Muscle of leg (tissue), 16 donors: ENCODE measurements at places on chromosomes 6 and 20. TPM values are rescaled to one million over a fixed set of nuclear protein-coding genes. Genes with fewer than 3 reads are reported as not detected.
A peak's percentile ranks its signal among the peaks of the same experiment; 100 is the strongest.

PLN gene
- total RNA-seq, result 3.9 TPM

GRCh38 chr6:109332748-109333147 lies 49.5 kb downstream of the CD164 start:
- no peak for DNase-seq

- no peak for DNase-seq
Measured at GRCh38 chr20:61965606-61966491, 99.8 kb downstream of the TAF4 start.

GRCh38 chr6:63529498-63529897 lies 42.8 kb upstream of the LOC128125822 start:
- no peak for DNase-seq

NMBR gene
- total RNA-seq, result 0.09 TPM

DNA sequence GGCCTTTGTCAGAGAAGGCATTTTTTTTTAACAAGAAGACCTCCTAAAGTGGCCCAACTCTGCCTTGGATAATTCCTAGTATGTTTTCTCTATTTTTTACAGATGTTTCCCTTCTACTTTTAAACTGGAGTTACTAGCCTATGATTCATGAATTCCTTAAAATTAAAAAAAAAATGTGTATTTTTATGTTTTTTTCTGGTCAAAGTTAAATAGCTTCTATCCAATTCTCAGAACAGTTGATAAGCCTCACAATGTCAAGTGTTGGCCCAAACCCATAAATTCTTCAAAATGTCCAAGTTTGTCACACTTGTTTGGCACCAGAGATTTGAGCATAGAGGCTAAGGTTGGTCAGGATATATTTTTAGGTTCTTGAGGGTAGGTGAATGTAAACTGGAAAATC lies 64.0 kb downstream of the JAG1 start:
- DNase-seq, result no peak

GRCh38 chr20:57693670-57694329 lies 16.0 kb downstream of the PMEPA1 start:
- DNase-seq, result no peak

- DNase-seq, result peak; percentile 23
Measured at GRCh38 chr6:15962449-15962764, 166.5 kb upstream of the MYLIP start.

GABRR1 gene
- total RNA-seq, result 0.40 TPM

C6orf136 gene
- total RNA-seq, result 5.8 TPM

- DNase-seq, result no peak
Measured at GRCh38 chr6:53306819-53307347, 41.9 kb downstream of the ELOVL5 start.

NKX2-4 gene
- total RNA-seq, result not detected

GRCh38 chr6:47413752-47414422 lies 63.7 kb upstream of the CD2AP start:
- DNase-seq, result peak; percentile 86

DNA sequence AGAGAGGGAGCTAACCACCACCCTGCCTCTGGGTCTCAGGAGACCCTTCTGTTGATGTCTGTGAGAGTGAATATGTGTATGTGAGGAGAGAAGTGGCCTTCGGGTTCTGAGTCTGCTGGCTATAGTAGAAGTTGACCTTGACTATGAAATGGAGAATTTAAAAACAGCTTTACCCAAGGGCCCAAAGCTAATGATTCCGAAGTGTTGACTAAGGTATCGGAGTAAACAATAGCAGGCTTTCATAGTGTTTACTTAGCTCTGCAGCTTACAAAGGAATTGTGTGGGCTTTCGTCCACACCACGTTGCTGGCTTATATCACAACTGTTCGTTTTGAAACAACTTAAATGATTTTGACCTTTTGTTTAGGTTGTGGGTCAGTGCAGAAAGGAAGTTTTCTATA lies 126.5 kb upstream of the JAG1 start:
- no peak for DNase-seq

DNAH8 gene
- 2.2 TPM for total RNA-seq

GRCh38 chr6:49497304-49497703 lies 2.4 kb upstream of the GLYATL3 start:
- DNase-seq, result peak; percentile 5

DNA sequence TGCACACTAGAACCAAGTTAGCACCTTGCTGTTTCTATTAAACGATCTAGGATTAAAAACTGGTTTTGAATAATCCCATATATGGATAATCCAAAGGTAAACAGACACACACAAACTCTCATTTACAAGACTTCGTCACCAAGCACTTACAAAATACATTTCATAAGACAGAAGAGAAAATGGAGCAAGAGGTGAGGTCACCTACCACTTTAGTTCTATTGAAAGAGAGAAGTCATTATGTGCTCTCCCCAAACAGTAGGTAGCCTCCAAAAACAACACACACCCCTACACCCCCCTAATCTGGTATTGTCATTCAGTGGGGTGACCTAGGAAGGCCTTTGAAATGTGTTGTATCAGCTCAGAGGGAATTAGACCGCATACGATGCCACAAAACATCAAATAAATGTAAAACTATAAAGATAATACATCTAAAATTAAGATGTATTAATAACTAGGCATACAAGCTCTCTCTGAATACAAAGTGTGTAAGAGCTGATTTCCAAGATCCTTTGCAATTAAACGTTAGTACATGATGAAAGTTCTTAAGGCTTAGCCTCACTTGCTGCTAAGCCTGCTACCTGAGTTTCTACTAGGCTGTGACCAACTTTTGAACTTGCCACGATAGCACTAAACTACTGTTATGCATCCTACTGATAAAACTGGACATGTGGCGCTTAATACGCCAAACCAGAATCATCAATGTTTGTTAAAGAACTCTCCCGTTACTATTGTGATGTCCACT lies 1.6 kb downstream of the SRPK1 start:
- no peak for DNase-seq

ADAM33 gene
- total RNA-seq, result 52.8 TPM

DNA sequence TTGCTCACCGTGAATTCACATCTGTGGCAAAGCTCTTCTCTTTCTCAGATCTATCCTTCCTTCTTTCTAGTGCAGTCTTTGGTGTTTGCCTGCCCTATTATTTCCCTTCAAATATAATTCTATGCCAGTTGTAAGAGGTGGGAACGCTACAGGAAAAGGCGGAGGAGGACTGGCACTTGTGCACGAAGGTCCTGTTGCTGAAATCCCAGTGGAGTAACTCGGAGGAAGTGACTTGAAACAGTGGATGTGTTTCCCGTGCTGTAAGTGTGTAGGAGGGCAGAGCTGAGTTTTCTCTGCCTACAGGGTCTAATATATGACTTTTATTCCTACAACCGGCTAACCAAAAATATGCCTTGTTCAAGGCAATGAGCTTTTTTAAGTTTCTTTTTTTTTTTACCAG lies 754.8 kb downstream of the QKI start:
- DNase-seq, result no peak

GRCh38 chr20:16123623-16124022 lies 449.6 kb downstream of the KIF16B start:
- no peak for DNase-seq

DNA sequence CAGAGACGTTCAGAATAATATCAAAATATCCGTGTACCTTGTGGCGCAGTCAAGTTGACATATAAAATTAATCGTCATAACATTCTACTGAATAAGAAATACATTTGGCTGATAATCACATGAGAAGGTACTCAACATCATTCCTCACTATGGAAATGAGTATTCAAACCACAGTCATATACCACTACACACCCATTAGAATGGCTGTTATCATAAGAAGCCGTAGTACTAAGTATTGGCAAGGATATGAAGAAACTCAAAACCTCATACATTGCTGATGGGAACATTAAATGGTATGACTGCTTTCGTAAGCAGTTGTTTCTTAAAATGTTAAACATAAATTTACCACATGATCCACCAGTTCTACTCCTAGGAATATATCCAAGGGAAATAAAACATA lies 244.7 kb downstream of the CDKAL1 start:
- DNase-seq, result no peak

MROH8 gene
- total RNA-seq, result 4.5 TPM

DNA sequence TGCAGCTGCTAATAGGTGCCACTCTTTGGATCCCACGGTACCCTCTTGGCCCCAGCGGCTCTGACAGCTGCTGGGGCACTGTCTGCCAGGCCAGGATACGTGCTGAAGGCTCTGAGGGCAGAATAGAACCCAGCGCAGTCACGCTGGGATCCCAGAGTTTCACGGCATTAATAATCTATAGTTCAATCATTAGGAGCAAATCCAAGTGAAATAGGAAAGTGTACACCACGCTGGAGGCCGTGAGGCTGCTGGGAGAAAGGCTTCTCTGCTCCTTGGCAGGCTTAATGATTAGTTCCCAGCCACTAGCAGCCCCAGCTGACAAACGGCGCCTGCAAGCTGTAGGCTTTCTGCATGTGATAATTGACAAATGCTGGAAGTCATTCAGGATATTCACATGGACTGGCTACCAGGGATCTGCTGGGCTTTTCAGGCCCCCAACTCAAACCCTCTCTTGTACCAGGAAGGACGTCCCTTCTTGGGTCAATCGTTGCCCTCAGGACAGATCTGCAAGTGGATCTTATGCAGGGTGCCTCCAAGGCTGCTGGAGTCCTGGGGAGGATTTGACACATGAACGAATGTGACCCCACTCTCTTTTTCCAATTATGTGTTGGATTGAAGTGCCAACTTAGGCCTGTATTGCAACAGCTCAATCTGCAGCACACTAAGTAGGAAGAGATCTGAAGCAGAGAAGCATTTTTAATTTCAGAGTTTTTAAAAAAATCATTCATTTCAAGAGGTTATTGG lies 50.1 kb upstream of the INSM1 start:
- DNase-seq, result peak; percentile 59

- DNase-seq, result no peak
Measured at GRCh38 chr6:47267301-47267700, 42.4 kb downstream of the TNFRSF21 start.

DNA sequence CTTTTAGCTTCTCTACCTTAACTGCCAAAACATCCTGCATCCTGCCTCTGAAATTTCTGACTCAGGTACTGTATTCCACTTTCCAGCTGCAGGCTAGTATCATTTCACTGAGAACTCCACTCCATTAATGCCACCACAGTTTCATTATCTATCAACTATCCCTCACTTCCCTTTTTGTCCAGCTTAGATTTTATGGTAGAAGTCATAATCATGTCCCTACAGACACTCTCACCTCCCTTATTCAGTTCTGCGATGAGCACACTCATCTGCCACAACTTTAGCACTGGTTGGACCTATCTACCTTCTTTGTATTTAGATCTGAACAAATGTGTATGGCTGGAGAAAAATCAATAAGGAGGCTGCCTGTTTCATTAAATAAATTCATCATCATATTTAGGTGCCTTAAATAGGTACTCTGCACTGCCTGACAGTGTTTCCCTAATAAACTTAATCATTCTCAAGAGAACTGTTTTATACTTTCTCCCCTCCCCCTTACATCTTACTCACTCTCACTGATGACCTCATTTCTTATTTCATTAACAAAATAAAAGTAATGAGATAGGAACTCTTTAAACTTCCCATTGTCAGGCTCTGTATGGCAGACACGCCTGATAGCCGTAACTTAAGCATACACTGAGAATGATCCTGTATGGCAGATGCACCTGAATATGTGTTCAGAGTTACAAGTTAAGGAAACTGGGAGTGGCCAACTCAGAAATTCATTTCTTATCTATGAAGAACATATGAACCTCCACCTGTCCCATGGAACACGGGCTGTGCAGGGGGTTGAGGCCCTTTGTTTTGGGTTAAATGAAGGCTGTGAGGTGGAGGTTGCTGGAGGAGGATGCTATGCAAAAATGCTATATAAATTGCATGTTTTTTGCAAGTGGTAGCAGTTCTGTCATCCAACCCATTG lies 95.3 kb upstream of the MAN1A1 start:
- DNase-seq, result peak; percentile 27

DNA sequence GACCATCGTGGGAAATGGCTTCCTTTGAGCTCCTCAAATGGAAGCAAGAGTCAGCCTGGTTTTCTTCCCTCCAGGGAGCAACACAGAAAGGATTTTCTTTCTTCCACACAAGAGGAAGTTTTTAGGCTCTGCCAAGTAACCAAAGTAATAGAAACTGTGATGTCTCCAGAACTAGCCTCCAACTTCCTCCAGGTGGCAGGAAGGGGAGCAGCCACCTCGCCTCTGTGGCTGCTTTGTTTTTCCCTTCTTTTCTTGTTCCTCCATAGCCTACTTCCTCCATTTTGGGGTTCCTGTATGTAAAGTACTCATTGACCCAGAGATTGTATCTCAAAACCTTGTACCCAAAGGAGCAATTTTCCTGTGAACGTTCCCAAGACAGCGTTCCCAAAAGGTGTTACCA lies 32.7 kb upstream of the CCR6 start:
- DNase-seq, result peak; percentile 27
